ENCODE measurements at places on chromosomes 4 and X.

- DNase-seq: no peak
These were observed 66.0 kb upstream of the DDX60 start for GRCh38 chr4:168384437-168385141.

GRCh38 chr4:16413814-16414555, 187.7 kb upstream of the TAPT1 start:
- no peak for DNase-seq

- DNase-seq: peak; percentile 83
These were observed 496 bp upstream of the GAB1 start for GRCh38 chr4:143335979-143336780.

- DNase-seq: no peak
These were observed 1054.3 kb downstream of the FAT4 start for GRCh38 chr4:126369076-126369475.

DNA sequence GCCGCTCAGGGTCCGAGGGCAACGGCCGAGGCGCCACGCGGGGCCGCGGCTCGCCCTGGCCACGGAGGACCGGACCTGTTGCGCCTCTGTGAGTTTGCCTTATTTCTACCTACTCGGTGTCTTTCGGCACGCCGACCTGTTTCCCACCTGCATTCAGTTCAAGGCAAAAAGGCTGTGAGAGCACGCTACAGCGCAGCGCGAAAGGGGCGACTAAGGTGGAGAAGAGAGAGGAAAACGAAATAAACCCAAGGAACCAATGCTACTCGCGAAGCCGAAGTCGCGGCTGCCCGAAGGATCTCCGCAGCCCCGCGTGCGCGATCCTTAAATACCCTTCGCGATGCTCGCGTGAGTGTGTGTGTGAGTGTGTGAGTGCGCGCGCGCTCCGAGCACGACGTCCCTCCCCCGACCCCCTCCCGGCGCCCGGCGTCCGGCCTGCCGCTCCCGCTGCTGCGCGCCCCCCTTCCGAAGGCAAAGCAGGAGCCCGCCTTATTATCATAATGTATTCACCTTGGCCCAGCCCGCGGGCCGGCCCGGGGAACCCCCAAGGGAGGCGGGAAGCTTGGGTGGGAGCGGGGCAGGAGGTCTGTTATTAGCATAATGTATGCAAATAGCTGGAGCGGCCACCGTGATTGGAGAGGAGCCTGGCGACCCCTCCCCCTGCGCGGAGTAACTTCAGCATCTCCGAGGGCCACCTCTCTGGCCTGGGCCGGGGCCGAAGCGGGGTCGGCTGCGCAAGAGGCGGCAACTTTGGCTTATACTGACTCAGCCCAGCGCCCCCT, at the start of gene COL25A1:
Gene COL25A1 (minus strand): TSS at position 298 of the 779 bp plus-strand sequence.
- DNase-seq: peak; percentile 37

GRCh38 chr4:87855559-87855958, 22.8 kb downstream of the MEPE start:
- no peak for DNase-seq

DNA sequence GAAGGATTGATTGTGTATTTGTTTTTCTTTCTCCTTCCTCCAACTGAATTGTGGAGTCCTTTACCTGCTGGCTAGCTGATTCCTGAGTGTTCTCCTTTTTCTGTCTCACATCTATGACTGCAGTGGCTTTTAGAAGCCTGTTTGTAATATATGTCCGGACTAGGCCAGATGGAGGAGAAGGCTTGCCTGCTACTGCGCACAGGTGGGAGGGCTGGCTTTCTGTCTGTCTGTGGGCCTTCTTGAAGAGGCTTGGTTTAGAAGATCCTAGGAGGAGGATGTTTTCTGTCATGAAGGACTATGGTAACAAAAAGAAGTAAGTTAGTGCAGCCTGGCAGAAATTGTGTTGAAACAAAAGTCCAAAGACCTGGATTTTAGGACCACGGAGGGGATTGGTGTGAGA, 8.5 kb downstream of the PPP1R3F start:
- DNase-seq: no peak

DNA sequence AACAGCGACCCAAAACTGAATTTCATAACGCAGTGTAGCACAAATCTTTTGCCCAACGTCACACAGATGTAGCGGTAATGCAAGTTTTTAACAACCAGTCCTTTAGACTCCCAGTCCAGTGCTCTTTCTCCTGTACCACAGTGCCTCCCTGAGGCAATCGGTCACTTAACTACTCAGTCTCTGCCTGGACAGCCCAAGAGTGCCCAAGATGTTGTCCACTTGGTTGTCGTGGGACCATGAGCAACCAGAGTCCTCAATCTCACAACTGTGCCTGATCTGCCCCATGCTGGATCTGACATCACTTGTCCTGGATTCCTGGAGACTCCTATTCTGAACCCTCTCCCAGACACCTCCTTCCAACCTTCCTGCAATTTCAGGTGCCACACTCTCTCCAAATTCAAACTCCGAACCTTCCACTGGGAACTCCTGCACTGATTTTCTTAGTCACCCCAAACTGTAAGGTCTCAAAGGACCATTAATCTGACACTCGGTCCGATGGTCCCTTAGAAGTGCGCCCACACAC, 702 bp downstream of the MMGT1 start:
- peak; percentile 34 for DNase-seq

DNA sequence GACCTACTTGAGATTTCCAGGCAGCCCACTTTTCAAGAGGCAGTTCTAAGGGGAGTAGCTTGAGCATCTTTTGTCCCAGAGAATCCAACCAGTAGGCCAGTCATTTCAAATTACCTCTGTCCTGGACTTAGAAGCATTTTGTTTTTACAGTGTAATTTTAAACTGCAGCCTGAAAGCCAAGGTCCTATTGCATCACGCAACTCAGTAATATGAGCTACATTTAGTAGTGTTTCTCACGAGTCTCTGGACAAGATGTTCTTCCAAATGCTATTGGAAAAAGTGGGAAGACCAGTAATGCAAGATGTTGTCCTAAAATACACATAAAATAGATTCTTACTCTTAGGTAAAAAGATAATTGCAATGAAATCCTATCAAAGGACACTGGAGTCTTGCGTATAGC, 182.5 kb upstream of the ARX start:
- DNase-seq: no peak

DNA sequence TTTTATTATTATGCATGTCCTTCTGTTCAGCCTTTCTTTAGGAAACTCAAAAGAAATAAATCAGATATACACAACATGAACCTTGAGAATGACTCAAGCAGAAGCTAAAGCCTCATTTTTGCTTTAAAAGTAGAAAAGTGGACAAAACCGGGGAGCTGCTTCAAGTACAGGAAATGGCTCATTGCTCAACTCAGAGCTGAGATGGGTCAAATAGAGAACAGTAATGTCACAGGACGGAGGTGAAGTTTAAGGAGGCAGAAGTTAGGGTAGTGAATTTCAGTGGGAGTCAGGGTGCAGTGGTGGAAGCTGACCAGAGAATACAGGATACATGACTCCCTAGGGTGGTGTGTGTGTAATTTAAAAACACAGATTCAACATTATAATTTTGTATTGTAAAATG, 22.2 kb downstream of the PHKA2 start:
- no peak for DNase-seq

GRCh38 chrX:41452565-41453356, 5.6 kb downstream of the NYX start:
- no peak for DNase-seq

GRCh38 chr4:94516067-94516466, 64.3 kb downstream of the PDLIM5 start:
- no peak for DNase-seq

DNA sequence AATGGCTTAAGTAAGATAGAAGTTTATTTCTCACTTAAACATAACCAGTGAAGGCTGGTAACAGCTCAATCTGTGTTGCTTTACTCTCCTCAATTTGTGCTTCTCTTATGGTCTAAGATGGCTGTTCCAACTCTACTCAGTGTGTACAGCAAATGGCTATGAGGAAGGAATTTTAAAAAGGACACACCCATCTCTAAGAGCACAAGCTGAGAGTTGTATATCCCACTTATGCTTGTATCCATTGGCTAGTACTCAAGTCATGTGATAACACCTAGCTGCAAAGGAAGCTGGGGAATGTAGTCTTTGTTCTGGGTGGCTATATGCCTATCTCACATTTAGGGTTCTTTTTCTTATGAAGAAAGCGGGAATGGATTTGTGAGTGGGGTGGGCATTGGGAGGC, 63.3 kb downstream of the GPAT3 start:
- no peak for DNase-seq

DNA sequence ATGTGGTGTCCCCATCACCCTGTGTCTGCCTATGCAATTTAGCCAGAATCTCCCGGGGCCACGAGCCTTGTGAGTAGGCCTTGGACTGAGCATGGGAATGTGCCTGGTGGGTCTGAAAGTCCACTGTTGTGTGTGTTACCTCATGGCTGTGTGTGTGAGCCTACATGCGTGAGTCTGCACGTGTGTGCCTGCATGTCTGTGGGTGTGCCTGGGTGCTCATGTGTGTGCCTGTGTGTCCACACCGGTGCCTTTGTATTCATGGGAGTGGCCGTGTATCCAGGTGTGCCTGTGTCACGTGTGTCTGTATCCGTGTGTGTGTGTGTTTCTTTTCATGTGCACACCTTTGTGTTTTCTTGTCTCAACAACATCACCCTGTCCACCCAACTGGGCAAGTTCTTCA, 14.2 kb downstream of the ATP5ME start:
- DNase-seq: no peak

DNA sequence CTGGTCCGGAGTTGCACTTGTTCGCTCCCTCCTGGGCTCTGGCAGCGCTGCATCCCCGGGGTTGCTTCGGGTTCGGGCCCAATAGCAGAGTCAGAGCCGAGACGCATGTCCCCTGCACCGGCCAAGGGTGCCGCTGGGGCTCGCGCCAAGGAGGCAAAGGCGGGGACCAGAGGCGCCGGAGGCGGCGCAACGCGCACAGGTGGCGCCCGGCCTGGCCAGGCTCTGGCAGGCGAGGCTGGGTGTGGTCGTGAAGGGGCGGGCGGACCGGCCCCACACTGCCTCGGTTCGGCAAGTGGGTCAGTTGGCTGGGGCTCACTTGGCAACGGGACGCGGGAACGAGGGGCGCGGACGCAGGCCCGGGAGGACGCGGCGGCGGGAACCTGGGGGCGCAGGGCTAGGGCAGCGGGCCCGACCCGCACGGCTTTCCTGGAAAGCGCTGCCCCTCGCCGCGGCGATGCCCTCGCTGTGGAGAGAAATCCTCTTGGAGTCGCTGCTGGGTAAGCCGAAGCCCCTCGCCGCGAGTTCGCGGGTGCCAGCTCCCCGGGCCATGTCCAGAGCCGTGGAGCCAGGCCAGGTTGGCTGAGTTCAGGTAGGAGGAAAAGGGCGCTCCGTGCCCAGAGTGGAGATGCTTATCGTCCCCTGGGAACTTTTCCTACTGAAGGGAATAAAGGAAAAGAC, at the start of gene CWH43:
Gene CWH43 (plus strand): TSS at position 300 of the 678 bp plus-strand sequence. CDS start 155 bp downstream, at position 455.
- no peak for DNase-seq

- no peak for DNase-seq
These were observed 137.2 kb downstream of the DIPK2B start for GRCh38 chrX:45063319-45064095.

DNA sequence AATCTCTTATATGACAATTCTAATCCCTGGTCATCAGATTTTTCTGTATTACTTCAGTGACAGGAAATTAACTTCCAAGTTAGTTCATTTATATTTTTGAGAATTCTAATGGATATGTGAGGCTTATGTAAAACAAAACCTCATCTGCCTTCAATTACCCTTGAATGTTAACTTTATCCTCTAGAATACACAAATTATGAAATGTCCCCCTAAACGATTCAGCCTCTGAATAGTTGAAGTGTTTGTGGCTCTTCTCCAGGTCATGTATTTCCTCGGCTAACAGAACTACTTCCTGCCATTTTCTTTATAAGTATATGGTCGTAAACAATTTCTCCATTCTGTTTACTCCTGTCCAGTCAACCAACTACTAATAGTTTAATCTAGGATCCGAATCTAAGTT, 401.3 kb downstream of the PCDH10 start:
- DNase-seq: no peak
